ENCODE measurements at places on chromosomes 4 and X.
A peak's percentile ranks its signal among the peaks of the same experiment; 100 is the strongest.

- DNase-seq: no peak
These were observed 16.7 kb downstream of the BLOC1S4 start for GRCh38 chr4:6732441-6733357.

DNA sequence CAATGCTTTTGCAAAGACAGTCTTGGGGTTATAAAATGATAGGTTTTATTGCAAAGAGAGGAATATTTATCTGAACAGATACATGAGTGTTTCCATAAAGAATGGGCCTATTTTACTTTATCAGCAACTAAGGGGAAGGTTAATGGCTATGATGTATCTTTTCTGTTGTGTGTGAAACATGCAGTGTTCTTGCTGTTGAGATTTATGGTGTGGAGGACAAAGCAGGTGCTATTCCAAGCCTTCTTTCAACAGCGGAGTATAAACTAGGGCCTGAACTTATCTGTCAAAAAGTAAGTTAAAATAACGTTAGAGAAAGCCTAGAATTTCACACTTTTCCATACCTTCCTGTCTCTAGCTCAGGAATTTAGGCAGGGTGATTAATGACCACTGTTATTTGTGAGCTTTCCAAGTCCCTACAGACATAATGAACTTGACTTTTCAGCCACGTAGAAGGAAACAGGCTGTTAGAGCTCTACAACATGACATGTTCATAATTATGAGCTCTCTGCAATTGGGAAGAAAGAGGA is 411.4 kb downstream of the IL1RAPL1 start:
- no peak for DNase-seq

DNA sequence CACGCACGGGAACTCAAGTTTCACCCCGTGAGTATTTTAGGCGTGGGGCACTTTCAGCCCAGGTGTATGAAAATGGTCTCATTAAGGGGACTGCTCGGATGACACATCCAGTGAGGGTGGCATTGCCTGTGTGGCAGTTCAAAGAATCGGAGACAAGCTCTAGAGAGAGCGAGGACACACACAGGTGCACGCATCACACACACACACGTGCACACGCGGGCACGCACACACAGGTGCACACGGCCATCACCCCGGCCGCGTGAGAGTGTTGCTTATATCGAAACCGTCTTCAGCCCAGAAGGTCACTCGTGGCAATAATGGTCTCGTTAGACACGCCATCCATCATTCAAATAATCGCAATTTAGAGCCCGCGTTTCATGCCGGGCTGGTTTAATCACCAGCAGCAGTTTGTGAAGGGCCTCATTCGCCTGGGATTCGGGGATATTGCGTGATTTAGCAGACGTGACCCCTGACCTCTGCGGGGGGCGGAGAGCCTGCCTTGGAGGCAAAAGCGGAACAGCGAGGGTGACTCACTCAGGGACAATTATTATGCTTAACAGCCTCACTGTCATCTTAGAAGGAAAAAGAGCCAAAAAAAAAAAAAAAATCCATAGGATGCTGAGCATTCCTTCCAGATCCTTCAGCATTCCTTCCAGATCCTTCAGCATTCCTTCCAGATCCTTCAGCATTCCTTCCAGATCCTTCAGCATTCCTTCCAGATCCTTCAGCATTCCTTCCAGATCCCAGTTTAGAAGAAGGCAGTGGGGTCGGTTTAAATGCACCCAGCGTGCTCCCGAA is 89.4 kb upstream of the PPP2R3B start:
- no peak for DNase-seq

DNA sequence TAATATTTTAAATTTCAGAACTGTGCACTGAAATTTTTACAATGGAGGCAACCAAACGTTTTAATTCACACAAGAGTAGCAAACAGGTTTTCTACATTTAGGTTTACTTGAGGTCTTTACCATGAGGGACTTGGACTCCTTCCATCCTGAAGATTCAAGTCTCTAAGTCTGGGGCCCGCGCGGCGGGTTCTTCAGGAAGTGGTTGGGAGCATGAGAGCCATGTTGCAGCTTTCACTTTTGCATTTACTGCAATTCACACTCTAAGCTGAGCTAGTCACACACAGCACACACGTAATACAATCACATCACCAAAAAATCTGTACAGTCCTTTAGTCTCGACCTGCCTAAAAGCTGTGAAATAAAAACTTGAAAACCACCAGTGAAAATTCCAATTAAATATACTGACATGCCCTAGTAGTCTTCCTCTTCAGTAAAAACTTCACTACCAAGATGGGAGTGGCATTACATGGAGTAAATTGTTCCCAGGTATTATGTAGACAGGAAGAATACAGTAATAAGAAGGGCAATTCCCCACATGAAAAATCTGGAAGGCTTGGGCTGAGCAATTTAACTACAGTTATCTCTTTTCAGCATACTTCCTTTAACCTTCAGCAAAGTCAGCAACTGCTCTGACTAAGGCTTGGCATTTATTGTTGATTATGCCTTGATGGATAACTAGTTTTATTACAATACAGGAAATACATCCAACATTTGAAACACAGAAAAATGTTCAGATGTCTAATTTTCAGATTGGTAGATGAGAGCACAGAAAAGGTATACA is 571.1 kb upstream of the DIPK2B start:
- DNase-seq: no peak

GRCh38 chr4:88734403-88734949 is 36.8 kb upstream of the NAP1L5 start:
- DNase-seq: no peak

- no peak for DNase-seq
These were observed 928.9 kb downstream of the ARAP2 start for GRCh38 chr4:35315419-35315818.

- peak; percentile 23 for DNase-seq
These were observed 125.2 kb downstream of the STIM2 start for GRCh38 chr4:26985873-26986272.

Measured in GM13977 (cell line).